ENCODE measurements at places on chromosomes 2 and 18.

DNA sequence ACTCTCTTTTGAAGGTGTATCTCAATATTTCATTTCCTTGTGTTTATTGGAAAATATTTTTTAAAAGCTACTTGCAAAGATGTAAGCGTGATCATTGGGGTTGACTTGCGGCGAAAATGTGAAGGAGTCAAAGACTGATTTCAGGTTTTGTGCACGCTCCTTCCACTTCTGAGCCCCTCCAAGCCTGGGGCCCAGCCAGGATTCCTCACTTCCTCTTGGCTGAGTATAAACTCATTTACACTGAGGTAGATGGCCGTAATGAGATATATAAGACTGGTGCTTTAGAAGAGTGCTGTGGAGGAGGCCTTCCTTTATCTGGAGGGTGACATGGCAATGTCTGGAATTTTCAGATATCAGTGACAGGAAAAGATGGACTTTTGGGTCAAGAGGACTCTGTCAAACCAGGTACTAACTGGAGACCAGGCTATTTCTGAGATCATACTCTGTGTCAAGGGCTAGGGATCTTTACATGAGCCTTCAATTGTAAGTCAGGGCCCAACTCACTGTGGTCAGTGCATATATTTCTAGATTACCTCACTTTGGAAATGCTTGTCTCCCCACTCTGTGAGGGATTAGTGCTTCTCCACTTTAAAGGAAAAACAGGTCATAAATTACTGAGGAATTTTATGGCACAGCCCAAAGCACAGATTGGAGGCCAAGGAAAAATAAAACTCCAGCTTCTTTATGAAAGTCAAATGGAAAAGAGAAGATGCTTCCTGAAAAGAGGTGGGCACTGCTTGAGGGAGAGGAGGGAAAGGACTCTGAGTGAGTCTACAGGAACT is 22.8 kb downstream of the PRKCE start:
- DNase-seq = no peak

DNA sequence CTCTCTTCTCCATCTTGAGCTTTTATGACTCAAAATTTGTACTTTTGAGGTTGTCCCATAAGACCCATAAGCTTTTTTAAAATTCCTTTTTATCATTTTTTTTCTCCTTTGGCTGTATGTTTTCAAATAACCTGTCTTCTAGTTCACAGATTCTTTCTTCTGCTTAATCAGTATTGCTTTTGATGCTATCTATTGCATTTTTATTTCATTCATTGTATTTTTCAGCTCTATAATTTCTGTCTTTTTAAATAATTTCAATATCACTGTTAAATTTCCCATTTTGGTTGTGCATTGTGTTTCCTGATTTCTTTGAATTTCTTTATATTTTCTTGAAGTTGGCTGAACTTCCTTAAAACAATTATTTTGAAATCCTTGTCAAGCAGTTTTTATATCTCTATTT is 4.8 kb upstream of the XDH start:
- DNase-seq = no peak

DNA sequence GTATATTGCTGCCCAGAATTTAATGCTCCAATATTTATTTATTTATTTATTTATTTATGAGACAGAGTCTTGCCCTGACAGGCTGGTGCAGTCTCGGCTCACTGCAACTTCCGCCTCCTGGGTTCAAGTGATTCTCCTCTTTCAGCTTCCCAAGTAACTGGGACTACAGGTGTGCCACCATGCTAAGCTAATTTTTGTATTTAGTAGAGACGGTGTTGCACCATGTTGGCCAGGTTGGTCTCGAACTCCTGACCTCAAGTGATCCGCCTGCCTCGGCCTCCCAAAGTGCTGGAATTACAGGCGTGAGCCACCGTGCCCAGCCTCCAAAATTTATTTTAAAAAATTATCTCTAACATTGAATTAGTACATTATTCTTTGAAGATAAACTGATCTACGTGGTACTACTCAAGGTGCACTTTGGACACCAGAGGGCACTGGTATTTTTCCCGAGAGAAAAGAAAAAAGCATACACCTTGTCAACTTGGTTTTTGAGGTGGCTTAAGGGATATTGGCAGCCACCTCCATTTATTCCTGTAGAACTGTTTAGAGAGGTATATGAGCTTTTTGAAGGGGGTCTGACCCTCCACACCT is 1.4 kb upstream of the IDH1 start:
- DNase-seq = no peak

DNA sequence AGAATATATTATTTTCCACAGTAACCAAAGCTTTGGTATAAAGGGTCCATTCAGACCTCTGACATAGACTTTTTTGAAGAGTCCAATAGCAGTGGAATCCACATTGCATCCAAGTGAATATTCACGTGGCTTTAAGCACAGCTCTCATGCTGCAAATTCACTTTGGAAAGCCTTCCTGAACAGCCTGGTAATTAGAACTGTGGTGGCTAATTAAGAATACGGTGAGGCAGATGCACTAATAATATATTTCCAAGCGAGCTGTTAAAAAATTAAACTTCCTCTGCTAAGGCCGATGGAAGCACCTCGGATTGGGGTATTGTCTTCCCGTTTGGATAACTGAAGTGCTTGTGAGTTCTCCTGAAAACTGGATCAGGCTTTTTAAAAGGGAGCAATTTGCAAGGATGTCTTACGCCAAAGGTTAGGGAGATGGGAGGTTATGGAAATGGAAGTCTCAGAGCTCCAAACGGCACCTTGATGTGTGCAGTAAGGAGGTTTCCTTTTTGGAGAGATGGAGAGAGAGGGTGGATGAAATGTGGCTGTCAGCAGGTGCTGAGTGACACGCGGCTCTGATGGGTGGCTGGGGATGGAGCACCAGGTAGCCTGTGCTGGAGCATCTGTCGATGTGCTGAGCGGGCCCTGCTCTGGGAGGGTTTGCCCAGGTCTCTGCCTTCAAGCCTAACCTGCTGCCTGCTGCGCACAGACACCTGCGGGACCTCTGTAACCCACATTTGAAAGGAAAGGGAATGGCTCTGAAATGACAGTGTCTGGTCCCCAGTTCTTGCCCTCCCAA is 37.5 kb downstream of the CABLES1 start:
- DNase-seq = no peak

GRCh38 chr2:45912109-45912508 is 260.6 kb downstream of the PRKCE start:
- DNase-seq = no peak

DNA sequence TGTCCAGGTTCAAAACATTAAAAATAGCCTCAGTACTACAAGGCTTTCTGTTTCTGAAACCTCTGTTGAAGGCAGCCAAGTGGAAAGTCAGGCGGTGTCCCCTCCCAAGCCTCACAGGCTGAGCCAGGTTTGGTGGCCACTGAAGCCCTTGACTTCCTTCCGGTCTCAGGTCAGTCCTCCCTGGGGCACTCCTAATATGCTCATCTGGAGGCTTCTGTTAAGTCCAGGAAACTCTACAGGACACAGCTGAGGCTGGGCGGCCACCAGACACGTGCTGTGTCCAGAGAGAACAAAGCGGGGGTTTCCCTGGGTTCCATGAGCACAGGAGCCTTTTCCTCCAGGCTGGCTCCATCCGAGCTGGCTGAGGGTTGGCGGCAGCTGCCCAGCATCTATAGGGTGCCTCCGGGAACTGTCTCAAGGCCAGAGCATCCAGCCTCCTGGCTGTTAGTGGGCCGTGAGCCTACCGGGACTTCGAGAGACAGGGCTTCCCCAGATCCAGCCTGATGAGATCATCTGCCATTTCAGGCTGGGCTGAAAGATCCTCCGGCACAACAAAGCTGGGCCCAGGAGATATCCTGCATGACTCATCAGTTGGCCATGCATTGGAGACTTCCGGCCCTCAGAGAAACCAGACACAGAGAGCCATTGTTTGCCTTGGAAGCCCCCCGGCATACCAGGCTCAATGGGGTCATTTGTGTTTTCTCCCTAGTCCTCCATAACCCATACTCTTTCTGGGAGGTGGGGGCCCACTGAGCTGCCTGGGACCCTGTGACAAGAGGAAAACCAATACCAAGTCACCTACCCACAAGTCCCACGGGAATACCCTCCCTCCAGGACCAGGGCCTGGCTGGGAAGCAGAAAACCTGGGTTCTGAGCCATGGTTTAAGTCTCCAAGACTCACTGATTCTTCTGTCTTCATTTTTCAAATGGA is 71.7 kb downstream of the HS1BP3 start:
- DNase-seq = peak; percentile 84

GRCh38 chr2:153770359-153770991 is 101.2 kb upstream of the GALNT13 start:
- DNase-seq = no peak

DNA sequence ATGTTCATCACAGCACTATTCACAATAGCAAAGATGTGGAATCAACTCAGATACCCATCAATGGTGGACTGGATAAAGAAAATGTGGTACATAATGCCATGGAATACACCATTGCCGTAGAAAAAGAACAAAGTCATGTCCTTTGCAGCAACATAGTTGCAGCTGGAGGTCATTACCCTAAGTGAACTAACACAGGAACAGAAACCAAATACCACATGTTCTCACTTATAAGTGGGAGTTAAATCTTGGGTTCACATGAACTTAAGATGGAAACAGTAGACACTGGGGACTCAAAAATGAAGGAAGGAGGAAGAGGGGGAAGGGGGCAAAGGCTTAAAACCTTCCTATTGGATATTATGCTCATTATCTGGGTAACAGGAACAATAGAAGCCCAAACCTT is 228.1 kb upstream of the RAB6C start:
- no peak for DNase-seq
